ENCODE measurements at places on chromosomes 5 and 9.

DNA sequence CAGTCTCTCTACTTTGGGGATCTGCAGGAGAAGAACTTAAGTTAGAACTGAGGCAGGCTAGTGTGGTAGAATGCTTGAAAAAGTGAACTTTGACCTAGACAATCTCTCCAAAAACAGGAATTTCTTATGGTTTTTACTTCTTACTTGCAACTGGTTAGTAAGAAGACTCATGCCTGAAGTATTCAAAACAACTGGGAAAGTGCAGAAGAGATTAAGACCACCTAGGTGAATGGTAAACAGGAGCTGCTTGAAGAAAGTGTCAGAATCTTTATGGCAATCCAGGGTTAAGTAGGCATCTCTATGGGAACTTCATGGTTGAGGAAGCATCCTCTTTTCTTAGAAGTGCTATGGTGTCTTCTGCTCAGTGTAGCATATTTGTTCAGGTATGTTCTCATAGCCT is 428.6 kb upstream of the TLE4 start:
- DNase-seq: no peak

DNA sequence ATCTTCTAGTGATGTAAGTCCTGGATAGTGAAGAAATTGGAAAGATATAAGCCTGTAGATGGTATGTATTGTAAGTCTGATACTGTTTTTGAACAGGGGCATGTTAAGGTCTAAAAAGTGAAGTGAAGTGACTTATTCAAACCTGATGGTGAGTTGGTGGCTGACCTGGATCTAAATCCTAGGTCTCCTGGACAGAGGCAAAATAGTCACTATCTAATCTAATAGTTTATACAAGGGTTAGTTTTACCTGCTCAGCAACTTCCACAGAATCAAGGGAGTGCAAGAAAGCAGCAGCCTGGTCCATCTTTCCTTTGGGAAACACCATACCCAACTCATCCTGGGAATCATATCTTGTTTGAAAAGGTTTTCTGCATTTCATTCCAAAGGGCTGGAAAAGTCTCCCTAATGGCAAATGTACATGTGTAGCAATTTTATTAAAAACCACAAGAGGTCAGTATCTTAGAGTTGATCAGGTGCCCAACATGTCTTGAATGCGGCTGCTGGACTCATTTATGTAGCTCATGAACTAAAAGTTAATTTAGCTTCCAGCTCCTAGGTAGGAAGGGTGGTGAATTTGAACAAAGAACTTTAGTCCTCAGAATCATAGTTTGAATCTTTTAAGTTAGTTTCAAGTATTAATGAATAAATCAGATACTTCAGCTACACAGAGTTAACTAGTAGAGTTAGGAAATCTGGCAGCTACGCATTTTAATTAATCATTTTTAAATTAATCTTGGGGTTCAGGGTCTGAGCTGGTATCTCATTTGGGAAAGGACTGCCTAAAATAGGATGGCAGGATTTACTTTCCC is 26.0 kb downstream of the SKP2 start:
- DNase-seq: no peak

DNA sequence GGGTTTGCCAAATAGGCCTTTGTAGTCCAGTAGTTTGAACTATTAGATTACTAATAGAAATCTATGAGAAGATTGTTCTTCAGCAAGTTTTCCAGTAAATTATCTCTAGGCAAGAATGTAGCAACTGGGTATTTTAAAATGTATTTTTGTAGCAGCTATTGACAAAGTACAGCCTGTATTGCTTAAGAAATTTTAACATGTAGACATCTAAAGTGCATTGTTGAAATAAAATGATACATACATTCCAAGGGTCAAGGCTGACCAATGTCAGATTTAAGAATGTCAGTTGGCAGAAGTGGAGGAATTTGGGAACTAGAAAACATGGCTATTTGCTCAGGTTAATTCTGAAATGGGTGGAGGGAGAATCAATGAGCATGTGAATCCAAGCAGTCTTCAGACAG is 57.5 kb upstream of the ZSWIM6 start:
- DNase-seq: no peak

DNA sequence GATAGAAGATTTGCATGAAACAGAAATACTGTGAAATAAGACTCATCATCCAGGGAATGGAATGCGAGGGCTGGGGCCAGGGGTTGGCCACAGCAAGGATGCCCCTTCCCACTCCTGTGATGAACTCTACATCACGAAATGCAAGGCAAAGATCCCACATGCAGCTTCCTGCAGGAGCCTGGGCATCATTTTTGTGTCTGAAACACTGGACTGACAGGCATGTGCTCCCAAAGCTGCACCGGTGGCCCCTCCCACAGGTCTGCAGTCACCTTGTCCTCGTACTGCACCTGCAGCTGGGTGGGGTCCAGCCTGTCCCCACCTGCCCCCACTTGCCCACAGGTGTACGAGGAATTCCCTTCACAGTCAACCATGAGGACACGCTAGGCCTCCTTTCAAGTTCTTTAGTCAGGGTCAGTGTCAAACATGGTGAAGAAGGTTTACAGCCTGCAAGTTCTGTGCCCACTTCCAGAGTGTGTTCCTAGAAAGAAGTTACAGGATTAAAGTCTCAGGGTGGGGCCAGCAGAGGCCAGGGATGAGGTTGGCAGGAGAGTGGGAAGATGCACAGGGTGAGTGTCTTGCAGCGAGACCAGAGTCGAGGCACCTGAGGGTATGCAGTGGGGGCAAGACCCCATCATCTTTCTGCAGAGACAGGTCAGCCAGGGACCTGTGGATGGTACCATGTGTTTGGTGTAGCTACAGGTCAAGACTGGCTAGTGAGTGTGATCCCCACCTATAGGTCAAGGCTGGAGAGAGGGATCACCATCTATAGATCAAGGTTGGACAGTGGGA is 155.0 kb upstream of the IRX2 start:
- no peak for DNase-seq

DNA sequence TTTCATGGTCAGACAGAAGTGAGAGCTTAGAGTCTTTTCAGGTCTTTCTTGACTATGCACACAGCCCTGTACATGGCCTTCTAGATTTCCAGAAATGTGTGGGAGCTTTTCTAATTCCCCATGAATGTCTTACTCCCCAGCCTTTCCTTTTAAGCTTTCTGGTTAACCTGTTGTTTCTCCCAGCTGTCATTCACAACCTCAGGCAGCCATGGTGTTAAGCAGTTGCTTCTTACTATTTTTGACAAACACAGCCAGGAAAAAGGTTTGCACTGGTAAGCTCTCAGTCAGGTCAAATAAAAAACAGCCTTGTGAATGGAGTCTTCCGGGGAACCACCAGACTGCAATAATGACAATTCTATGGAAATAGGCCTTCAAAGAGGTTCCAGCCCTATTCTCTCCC is 84.9 kb downstream of the MTREX start:
- DNase-seq: no peak

DNA sequence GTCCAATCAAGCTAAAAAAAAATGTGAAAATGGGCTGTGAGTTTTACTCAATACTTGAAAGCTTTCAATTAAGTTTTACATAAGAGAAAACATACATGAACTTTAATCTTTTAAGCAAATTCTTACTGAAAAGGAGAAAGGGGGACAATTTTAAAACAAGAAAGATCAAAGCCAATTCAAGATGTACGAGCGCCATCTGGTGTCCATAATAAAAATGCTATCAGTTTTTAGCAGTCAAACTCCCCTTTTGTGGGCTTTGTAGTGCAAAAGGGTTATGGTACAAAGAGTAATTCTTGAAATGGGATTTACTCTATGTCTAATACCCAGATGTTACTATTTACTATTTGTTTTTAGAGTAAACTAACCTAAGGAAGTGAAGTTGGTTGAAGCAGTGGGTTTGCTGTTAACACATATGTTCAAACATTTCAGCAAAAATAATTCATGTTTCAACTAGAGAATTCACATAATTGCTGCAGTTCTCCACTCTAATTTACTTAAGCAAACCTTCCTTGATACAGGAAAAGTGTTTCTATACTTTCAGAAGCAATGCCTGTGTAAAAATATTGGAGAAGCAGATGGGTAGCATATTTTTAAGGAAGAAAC is 228.2 kb upstream of the TYRP1 start:
- DNase-seq: no peak

- DNase-seq: no peak
Observed at GRCh38 chr9:136204838-136205706, at the start of gene LHX3. Gene LHX3, minus strand, starts transcription at chr9:136205128. Its CDS starts 116 bp downstream, at chr9:136205012.

DNA sequence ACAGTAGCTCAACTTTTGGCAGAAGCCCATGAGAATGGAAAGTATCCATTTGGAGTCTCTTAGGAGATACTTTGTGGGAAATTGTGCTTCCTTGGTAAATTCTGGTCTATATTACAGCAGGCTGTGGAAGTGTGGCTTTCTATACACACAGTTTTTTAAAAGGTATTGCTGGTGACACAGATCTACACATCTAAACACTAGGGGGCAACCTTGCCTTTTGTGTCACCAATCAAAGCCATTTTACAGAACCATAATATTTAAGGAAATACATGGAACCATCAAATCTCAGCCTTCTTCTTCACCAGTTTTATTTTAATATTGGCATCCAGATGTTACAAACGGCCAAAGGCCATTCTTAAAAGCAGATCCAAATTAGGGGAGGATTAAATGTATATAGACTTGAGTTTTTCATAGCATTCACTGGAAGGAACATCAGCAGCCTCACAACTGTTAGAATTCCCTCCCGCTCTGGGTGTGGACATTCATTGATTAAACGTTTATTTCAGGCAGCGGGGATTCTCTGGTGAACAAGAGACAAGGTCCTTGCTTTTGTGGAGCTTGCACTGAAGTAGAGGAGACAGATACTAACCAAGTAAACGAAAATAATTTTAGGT is 132.4 kb upstream of the EPB41L4A start:
- DNase-seq: no peak

GRCh38 chr9:102778746-102779145 is 216.4 kb upstream of the CYLC2 start:
- no peak for DNase-seq

- DNase-seq: no peak
Observed at GRCh38 chr9:75892216-75892911, 1.9 kb downstream of the PCSK5 start.

DNA sequence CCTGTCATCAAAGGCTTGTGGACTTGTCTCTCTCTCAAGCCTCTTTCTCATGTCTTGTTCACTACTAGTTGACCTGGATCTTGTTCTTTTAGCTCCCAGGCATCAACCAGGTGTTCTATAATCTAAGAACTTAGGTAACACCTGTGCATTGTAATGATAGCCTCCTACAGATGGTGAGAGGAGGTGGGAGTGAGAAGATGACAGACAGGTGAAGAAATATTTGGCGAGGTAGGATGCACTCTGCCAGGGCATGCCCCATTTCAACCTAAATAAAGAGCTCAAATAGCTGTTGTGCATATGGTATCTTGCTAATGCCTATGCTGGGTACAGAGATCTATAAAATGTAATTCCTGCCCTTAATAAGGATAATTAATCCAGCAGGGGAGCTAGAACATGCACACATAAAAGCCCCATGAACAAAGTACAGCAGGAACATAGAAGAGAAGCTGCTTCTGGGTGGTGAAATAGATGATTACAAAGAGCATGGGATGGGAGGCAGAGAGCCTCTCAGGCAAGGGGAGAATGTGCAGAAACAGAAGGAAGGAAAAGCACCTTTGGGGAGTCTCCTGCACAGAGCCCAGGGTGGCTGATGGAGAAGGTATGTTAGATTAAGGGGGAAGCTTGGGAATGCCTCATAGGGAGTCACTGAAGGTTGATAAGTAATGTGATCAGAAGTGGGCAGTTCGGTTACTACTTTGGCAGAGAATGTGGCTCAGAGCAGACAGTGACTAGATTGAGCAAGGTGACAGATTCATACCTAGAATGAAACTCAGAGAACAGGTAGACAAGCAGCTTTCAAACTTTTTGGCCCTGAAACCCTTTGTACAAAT is 28.0 kb upstream of the PLIN2 start:
- DNase-seq: no peak

DNA sequence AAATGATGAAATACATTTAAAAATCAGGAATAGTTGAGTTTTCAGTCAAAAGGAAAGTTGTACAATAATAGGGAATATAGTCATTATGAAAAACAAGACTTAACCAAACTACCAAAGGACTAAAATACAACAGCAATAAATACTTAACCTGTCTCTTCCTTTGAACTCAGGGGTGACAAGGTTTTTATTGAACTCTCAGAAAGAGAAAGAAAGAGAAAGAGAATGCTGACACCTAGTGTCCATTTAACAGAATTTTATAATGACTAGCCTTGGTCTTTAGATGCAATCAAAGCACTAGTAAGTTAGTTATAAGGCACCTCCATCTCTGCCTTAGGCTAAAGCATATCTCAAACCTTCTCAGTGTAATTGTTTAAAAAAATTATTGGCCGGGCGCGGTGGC is 47.5 kb downstream of the UIMC1 start:
- no peak for DNase-seq

- no peak for DNase-seq
Observed at GRCh38 chr9:133421615-133422542, at the start of gene ADAMTS13. Gene ADAMTS13, plus strand, starts transcription at chr9:133422367. Its CDS starts 77 bp downstream, at chr9:133422444.

- DNase-seq: no peak
Observed at GRCh38 chr5:52119768-52120167, 667.9 kb upstream of the ITGA1 start.

- no peak for DNase-seq
Observed at GRCh38 chr5:18761801-18762200, 1127.5 kb downstream of the TAF11L14 start.

DNA sequence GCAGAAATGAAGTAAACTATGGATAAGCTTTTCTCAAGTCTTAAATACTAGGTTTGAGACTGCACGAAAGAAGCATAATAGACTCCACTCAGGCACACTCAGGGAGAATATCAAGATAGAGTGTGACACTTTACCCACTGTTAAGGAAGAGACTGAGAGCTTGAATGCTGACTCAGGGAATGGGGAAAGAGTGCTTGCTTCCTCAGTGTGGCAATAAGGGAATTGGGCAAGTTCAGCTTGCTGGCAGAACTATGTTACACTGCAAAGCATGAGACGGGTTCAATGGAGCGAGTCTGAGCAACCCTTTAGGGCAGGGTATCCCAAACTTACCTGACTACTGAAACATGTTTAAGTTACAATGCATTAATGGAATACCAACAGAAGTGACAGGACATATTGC is 237.7 kb upstream of the MEF2C start:
- DNase-seq: no peak

- no peak for DNase-seq
Observed at GRCh38 chr9:38259056-38259455, 133.4 kb upstream of the ALDH1B1 start.

- no peak for DNase-seq
Observed at GRCh38 chr5:91311168-91311696, 71.9 kb downstream of the ARRDC3 start.
